Left renal cortex interstitium (tissue), 4 donors: ENCODE measurements at places on chromosomes 16 and 17.

GRCh38 chr16:2517954-2518605, 2.1 kb upstream of the AMDHD2 start:
- DNase-seq, result no peak

DNA sequence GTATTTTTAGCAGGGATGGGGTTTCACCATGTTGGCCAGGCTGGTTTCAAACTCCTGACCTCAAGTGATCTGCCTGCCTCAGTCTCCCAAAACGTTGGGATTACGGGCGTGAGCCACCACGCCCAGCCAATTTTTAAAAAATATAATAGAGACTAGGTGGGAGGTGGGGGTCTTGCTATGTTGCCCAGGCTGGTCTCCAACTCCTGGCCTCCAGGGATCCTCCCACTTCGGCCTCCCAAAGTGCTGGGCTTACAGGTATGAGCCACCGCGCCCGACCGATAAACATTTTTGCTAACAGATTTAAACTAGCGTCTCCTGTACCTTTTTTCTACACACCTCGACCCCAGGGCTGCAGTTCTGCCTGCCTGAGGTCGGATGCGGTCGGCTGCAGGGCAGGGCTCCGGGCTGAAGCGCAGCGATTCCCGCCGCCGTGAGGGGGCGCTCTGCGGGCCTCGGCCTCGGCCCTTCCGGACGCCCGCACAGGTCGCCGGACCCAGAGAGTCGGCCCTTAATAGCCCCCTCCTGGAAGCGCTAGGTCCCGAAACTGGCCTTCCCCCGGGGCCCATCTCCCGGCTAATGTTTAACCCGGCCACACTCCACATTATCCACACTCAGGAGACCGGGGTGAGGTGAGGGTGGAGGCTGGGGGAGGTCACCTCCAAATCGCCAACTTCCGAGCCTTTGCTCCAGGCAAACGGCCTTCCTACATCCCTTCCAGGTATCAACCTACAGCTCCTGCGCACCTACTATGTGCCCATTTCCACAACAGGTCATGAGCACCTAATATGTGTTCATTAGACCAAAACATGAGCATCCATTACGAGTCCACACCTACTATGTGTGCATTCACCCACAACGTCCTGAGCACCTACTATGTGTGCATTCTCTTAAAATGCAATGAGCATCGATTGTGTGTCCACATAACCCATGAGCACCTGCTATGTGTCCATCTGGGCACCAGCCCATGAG, 2.0 kb upstream of the GLIS2 start:
- no peak for DNase-seq

DNA sequence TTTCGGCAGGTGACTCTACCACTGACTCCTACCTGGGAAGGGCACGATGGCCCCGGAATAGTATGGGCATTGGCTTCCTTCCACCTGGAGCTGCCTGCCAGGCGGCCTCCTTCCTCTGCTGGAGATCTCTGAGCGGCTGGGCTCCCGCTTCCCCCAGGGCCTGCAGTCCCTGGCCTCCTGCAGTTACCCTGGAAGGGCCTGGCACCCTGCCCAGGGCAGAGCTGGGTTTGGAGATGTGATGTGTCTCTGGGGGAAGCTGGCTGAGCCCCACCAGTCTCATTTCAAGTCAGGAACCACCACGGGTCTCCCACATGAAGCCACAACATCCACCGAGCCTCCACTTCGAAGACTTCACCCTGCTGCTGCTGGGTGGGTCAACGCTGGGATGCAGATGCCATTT, 97.9 kb downstream of the IRF8 start:
- no peak for DNase-seq

GRCh38 chr16:27285676-27286196, 17.2 kb upstream of the NSMCE1 start:
- DNase-seq, result no peak

DNA sequence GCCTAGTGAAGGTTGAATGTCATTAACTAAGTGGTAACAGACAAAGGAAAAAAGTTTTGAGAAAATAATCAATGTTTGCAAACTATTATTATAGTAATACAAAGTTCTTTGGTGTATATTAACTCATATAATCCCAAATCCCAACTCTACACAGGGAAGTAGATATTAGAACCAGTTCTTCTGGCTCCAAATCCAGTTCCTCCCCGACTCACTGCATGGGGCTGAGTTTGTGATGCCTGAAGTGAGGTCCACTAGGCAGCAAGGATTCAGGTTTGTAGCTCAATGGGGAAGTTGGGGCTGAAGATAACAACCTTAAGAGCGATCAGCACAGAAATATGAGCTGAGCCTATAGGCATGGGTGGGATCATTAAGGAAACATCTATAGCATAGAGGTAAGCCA, 5.6 kb upstream of the SYNRG start:
- DNase-seq, result no peak

- DNase-seq, result no peak
Observed at GRCh38 chr17:2457913-2458312, 53.8 kb downstream of the METTL16 start.

- no peak for DNase-seq
Observed at GRCh38 chr16:35565626-35566025, 2106.2 kb downstream of the TP53TG3F start.

- no peak for DNase-seq
Observed at GRCh38 chr17:6712058-6712853, 913 bp downstream of the SLC13A5 start.

DNA sequence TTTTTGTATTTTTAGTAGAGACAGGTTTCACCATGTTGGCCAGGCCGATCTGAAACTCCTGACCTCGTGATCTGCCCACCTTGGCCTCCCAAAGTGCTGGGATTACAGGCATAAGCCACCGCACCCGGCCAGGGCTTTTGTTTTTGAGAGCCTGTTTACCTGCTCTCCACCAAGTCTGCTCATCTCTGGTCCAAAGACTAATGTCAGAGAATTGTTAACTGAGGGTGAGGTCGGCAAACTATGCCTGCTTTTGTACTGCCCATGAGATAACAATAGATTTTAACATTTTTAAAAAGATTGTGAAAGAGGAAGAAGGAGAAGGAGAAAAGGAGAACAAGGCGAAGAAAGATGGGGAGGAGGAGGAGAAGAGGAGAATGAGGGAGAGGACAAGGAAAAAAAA, 26.0 kb downstream of the TMEM238L start:
- DNase-seq, result no peak

GRCh38 chr17:17831208-17832031, 5.4 kb downstream of the SREBF1 start:
- no peak for DNase-seq

DNA sequence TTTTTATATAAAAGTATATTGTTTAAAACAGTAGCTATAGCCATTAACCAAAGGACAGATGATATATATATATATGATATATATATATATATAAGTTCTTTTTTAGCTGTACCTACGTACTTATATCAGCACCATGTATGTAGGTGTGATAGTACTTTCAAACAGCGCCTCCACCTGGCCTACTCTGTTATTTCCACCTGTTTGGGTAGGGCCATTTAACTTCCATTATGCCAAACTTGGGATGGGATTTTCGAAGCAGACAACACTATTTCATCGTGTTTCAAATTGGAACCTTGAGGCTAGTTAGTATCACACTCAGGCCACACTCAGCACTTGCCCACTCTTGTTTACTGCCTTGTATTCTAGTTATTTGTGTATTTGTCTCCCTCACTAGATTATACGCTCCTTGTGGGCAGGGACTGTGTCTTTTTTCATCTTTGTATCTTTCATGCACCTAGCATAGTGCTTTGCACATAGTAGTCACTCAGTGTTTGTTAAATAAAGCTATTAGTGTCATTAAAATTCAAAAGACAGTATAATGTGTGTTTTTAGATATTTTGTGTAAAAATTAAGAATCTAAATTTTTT, 11.8 kb upstream of the CLTC start:
- DNase-seq, result no peak

DNA sequence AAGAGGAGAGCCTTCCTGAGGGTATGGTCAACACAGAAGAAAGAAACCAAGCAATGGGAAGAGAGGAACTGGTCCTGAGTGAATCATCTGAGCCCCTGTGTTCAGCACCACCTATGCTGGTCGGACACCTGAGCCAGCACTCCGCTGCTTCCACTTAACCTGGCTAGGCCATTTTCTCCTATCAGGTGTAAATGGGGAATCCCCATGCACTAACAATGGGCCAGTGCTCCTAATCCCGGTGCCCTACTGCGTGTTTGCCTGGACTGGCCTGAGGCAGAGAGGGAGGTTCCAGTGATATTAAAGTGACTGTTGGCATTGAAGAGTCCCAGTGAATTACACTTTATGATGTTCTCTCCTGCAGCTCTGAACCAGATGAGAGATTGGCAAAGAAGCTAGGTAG, 34.4 kb upstream of the XYLT2 start:
- no peak for DNase-seq

GRCh38 chr17:2053380-2054261, 1.3 kb upstream of the HIC1 start:
- no peak for DNase-seq

DNA sequence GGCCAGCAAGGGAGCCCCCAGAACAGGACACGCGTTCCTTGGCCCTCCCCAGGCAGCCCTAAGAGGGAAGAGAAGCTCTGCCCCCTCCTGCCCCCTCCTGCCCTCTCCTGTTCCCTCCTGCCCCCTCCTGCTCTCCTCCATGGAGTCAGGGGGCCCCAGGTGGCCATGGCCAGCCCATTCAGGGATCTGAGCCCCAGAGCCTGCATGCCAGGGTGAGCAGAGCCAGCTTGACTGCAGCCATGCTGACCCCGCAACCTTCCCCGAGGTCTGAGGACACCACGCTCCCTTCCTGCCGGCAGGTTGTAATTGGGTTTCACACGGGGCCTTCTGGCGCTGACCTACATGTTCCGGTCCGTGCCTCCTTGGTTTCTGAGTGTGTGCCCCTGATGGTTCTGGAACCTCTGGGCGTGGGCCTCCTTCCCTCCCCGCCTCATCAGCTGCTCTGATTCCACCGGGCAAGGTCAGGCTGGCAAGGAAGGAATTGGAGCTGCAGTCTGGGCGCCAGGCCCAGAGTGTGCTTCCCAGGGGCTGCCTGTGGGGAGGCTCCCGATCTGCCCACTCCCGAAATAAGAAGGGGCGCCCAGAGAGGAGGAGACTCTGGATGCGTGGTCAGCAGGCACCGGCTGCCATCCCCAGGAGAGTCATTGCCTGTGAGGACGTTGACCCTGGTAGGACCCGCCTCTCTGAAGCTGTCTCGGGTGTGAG, 23.7 kb upstream of the NPTX1 start:
- no peak for DNase-seq

DNA sequence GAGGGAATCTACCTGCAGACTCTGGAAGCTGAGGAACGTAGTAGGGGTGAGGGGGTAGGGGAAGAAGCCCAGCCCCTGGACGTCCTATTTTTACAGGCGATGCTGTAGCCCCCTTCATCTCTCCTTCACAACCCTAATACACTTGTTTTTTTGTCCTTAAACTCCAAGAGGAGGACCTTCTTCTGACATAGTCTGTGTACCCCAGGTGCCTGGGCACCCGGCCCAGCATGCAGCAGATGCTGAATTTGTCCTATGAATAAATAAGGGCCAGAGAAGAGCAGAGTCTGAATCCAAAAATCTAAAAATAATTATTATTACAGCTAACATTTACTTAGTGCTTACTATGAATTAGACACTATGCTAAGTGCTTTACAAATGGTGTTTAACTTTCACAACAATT, 5.1 kb downstream of the KIF18B start:
- no peak for DNase-seq

DNA sequence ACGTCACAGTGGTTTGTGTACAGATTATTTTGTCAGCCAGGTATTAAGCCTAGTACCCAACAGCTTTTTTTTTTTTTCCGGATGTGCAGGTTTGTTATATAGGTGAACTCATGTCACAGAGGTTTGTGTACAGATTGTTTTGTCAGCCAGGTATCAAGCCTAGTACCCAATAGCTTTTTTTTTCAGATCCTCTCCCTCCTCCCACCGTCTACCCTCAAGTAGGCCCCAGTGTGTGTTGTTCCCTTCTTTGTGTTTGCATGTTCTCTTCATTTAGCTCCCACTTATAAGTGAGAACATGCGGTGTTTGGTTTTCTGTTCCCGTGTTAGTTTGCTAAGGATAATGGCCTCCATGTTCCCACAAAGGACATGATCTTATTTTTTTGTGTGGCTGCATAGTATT, 19.9 kb downstream of the RPTOR start:
- DNase-seq, result no peak

- DNase-seq, result no peak
Observed at GRCh38 chr17:63454915-63455314, 8.8 kb upstream of the CYB561 start.

DNA sequence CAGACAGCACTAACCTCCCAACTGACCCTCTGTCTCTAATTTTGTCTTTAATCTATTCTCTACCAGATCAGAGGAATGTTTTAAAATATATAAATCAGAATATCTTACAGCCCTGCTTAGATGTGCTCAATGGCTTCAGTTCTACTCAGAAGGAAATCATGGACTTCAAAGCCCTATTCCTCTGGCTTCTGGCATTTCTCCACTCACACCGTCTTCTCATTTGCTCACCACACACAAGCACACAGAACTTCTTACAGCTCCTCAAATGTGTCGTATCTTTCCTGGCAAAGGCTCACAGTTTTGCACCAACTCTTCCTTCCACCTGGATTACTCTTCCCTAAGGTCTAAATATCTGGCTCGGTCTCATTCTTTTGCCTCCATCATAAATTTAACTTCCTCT, 71.6 kb upstream of the NUDT7 start:
- DNase-seq, result no peak

GRCh38 chr17:68011199-68011665, 15.0 kb upstream of the C17orf58 start:
- DNase-seq, result no peak

GRCh38 chr16:7340938-7341337, 8.3 kb downstream of the RBFOX1 start:
- DNase-seq, result no peak

DNA sequence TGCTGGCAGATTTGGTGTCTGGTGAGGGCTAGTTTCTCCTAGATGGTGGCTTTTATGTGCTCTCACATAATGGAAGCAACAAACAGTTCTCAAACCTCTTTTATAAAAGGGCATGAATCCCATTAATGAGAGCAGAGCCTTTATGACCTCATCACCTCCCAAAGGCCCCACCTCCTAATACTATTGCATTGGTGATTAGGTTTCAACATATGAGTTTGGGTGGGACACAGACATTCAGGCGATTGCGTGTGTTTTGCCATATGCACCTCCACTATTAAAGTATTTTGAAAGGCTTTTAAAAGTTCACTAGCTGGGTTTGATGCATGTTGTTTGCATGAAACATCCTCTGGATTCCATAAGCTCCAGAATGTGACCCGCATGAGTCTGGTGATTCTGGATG, 24.4 kb upstream of the DNAJA2 start:
- DNase-seq, result no peak

GRCh38 chr17:28240688-28241340, 78.2 kb upstream of the TMEM97 start:
- DNase-seq, result no peak

GRCh38 chr17:48021934-48022333, 15.7 kb downstream of the COPZ2 start:
- DNase-seq, result no peak

- DNase-seq, result no peak
Observed at GRCh38 chr16:56848029-56848936, 16.7 kb upstream of the SLC12A3 start.

GRCh38 chr16:12455287-12455798, 348.3 kb downstream of the CPPED1 start:
- no peak for DNase-seq
